RWPE2 (cell line): ENCODE measurements at places on chromosomes 5 and 9.

DNA sequence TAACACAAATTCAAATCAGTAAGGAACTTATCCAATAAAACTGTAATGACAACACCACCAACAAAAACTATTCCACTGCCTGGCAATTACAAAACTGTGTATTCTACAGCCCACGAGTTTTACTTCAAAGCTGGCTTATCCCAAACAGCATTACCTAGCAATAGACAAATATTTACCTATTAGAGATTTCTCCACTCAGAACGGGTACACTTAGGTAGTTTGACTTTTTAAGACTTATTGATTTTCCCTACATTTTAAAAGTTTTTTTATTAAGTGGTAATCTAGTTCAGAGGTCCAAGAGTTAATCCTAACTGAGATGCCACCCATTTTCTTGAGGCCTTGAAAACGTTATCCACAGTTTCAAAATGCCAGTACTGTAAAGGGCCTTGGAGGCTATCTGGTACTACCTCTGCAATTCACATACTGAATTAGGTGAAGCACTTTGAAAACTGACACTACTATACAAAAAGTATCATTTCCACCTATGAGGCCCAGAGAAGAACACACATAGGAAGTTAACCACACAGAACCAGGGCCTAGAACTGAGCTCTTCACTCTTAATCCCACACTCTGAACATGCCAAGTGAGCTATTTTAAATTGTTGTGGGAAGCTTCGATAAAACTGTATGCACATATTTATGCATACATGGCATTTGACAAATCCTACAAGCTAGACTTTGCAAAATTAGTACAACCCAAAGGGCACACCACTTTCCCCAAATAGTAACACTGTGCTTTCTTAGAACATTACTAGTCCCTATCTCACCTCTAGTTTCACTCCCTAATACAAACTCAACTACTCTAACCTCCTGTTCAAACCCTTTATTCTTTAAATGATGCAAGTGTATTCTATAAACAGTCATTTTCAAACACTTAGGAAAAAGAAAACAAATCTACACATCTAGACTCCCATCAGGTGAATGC, 2.1 kb downstream of the NADK2 start:
- H3K4me3 ChIP-seq = no peak overlapping the region
- peak overlapping the region; percentile 69 for H3K27ac ChIP-seq
- no peak for DNase-seq
- H3K36me3 ChIP-seq = no peaks in the 10 kb centered on the region

DNA sequence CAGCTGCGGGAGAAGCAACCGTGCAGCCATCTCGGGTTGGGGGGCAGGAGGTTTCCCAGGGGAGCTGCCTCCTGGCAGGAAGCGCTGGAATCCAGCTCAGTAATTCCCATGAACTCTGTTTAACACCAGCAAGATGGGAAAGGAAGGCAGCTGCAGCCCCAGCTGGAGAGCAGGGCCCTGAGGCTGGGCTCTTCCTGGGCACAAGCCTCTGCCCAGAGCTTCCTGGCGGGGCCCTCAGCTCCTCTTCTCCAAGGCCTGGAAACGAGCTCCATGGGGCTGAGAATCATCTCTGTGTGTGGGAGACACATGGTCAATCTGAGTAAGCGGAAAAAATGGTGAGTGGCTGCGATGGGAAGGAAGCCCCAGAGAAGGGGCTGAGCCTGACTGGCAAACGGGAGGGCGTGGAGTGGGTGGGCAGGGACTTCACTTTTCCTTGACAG, 6.3 kb downstream of the MRPL36 start:
- no peak overlapping the region for H3K4me3 ChIP-seq
- H3K36me3 ChIP-seq = peaks cover 14% of the 10 kb centered on the region
- H3K27ac ChIP-seq = peak overlapping the region; percentile 16
- no peaks in the 10 kb centered on the region for H3K27me3 ChIP-seq
- H3K4me1 ChIP-seq = peaks cover 14% of the 10 kb centered on the region
- no peak for DNase-seq

DNA sequence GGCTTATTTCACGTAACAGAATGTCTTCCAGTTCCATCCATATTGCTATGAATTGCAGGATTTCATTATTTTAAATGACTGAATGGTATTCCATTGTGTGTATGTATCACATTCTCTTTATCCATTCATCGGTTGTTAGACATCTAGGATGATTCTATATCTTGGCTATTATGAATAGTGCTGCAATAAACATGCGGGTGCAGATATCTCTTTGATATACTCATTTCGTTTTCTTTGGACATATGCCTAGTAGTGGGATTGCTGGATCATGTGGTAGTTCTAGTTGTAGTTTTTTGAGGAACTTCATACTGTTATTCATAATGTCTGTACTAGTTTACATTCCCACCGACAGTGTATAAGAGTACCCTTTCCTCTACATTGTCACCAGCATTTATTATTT, 460.5 kb downstream of the MAN2A1 start:
- no peaks in the 10 kb centered on the region for H3K4me1 ChIP-seq
- H3K4me3 ChIP-seq = no peak overlapping the region
- H3K27me3 ChIP-seq = no peaks in the 10 kb centered on the region

GRCh38 chr5:137179203-137179602, 319.9 kb downstream of the SPOCK1 start:
- no peaks in the 10 kb centered on the region for H3K4me1 ChIP-seq
- no peaks in the 10 kb centered on the region for H3K36me3 ChIP-seq
- no peaks in the 10 kb centered on the region for H3K27me3 ChIP-seq

DNA sequence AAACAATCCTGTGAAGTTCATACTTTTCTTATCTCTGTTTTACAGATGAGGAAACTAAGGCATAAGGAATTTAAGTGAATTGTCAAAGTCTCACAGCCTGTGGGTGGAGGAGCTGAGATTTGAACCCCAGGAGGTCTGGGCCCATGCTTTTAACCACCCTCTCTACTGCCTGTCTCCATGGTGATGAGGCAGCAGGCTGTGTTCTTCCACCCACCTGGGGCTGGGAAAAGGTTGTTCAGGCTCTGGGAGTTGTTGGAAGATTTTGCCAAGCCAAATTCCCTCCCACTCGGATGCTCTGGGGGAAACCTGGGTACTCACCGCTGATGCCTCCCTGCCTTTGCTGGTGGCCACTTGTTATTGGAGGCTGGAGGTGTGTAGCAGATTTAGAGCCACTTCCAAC, 18.3 kb upstream of the SYNPO start:
- H3K36me3 ChIP-seq = no peaks in the 10 kb centered on the region
- DNase-seq = no peak
- no peak overlapping the region for H3K27ac ChIP-seq
- peaks cover 5% of the 10 kb centered on the region for H3K4me1 ChIP-seq
- H3K27me3 ChIP-seq = no peaks in the 10 kb centered on the region

DNA sequence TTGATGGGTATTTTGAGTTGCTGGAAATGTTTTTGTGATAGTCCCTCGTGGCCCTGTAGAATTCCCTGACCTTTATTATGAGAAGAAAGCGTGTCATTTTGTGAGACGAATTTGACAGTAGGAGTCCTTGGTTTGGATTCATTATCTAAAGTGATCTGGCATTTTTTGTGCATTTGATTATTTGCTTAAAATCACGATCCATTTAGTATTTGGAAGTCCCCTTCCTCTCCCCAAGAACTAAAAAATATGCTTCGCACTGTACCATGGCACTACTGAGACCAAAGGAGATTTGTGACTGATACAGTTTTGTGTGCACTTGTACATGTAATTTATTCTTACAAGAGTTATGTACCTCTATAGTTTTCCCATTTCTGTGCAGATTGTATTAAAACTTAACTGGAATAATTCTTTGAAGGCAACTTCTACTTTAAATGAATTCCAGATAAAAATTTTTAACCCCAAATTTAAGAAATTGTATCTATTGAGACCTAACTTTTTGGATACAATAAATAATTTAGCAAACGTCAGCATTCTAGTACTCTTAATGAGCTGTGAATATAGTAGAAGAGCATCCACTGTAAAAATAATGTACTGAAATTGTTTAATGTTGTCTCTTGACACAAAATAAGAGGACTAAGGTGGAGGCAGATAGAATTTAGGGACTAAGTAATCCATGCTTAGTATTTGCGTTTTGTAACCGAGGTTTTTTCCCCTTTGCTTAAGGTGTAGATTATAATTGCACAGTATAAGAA, 2.1 kb downstream of the MAP3K1 start:
- no peak for DNase-seq
- peak overlapping the region; percentile 63 for H3K27ac ChIP-seq
- H3K36me3 ChIP-seq = no peaks in the 10 kb centered on the region
- peaks cover 25% of the 10 kb centered on the region for H3K4me1 ChIP-seq
- peak overlapping the region; percentile 97 for H3K4me3 ChIP-seq
- no peaks in the 10 kb centered on the region for H3K27me3 ChIP-seq

GRCh38 chr5:160173-160510, 31.2 kb upstream of the LRRC14B start:
- no peaks in the 10 kb centered on the region for H3K4me1 ChIP-seq
- H3K27me3 ChIP-seq = peaks cover 6% of the 10 kb centered on the region
- no peak for DNase-seq
- H3K27ac ChIP-seq = no peak overlapping the region

GRCh38 chr5:74296685-74297408, 343.7 kb downstream of the ENC1 start:
- no peaks in the 10 kb centered on the region for H3K4me1 ChIP-seq
- H3K36me3 ChIP-seq = no peaks in the 10 kb centered on the region
- no peak overlapping the region for H3K4me3 ChIP-seq
- no peak overlapping the region for H3K27ac ChIP-seq

DNA sequence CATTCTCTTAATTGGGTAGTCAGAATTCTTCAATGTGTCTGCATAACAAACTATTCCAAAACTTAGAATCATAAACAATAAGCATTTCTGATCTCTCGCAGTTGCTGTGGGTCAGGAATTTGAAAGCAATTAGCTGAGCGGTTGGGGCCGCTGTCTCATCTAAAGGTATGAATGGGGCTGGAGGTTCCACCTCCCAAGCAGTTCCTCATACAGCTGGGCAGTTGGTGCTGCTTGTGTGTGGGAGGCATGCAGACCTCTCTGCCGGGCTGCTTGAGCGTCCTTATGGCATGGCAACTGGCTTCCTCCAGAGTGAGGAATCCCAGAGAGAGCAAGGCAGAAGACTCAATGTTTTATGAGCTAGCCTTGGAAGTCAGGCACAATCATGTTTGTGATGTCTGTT, 30.2 kb upstream of the SEMA4D start:
- H3K27me3 ChIP-seq = no peaks in the 10 kb centered on the region
- H3K27ac ChIP-seq = no peak overlapping the region
- H3K4me3 ChIP-seq = no peak overlapping the region
- no peak for DNase-seq
- no peaks in the 10 kb centered on the region for H3K4me1 ChIP-seq

DNA sequence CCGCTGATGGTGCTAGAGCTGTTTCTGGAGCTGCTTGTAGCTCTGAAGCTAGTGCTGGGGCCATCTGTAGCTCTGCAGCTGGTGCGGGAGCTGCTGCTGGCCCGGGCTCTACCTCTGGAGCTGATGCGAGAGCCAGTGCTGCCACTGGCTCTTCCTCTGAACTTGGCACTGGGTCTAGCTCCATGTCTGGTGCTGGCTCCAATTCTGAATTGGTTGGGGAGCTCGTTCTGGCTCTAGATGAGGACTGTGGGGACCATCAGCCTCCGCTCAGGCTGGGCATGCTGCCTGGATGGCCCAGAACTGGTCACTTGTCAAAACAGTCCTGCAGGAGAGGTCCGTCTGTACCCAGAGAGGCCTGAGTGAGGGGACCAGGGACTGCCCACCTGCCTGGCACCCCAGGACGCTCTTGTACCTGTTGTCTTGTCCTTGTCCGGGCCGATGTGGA, 21.5 kb downstream of the OBP2B start:
- H3K4me1 ChIP-seq = no peaks in the 10 kb centered on the region
- no peak overlapping the region for H3K4me3 ChIP-seq
- peaks cover 21% of the 10 kb centered on the region for H3K27me3 ChIP-seq
- no peaks in the 10 kb centered on the region for H3K36me3 ChIP-seq

DNA sequence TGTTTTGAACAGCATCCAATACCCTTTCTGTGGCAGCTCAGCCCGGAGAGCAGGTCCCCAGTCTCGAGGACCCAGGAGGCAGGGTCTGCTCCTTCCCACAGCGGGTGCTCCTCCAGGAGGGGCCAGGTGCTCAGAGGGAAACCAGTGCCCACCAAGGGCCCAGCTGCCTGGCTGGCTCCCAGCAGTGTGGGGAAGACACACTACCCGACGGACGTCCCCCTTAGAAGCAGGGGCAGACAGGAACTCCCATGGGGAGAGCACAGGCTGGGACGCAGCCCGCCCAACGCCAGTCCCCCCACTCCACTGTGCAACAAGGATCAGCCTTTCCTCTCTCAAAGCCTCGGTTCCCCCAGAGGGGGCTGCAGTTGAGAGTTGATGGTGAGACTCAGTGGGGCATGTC, 57.6 kb downstream of the ADAMTS2 start:
- peak; percentile 60 for DNase-seq
- no peaks in the 10 kb centered on the region for H3K4me1 ChIP-seq
- no peak overlapping the region for H3K27ac ChIP-seq
- no peaks in the 10 kb centered on the region for H3K36me3 ChIP-seq
